Skeletal muscle tissue (tissue), 5 donors: ENCODE measurements at places on chromosomes 7 and 10. TPM values are rescaled to one million over a fixed set of nuclear protein-coding genes. Genes with fewer than 3 reads are reported as not detected.

Gene PMS2
- total RNA-seq: 12.0 TPM

Gene SYCE1
- not detected for total RNA-seq

Gene ALKBH4
- 10.4 TPM for total RNA-seq

Gene LRRC4
- total RNA-seq: 1.0 TPM
